ENCODE measurements at places on chromosomes 2 and 18.

DNA sequence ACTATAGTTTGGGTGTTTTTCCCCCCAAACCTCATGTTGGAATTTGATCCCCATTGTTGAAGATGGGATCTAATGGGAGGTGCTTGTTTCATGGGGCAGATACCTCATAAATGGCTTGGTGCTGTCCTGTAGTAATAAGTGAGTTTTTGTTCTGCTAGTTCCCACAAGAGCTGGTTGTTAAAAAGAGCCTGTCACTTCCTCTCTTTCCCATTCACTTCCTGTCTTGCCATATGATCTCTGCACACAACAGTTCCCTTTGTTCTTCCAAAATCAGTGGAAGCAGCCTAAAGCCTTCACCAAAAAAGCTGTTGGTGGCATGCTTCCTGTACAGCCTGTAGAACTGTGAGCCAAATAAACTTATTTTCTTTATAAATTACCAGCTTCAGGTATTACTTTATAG lies 768.2 kb upstream of the VRK2 start:
- DNase-seq, result no peak

GRCh38 chr2:218229239-218229638 lies 12.2 kb downstream of the ARPC2 start:
- peak; percentile 86 for DNase-seq

DNA sequence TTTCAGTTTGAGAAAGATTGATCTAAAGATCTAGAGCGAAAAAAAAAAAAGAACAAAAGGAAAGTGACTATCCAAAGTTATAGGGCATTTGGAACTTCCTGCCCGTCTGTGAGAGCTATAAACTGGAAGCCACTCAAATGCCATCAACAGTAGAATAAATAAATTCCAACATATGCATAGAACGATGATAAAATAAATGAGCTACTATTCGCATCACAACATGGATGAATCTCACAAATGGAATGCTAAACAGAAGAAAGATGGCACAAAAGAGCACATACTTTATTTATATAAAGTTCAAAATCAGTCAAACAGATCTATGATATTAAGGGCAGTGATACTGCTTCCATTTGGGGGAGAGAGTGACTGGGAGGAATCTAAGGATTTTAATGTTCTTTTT lies 128.8 kb downstream of the TTC32 start:
- no peak for DNase-seq

GRCh38 chr18:26649193-26649543 lies 100.8 kb upstream of the KCTD1 start:
- no peak for DNase-seq

GRCh38 chr2:72973566-72974435 lies 56.5 kb downstream of the EMX1 start:
- peak; percentile 50 for DNase-seq

DNA sequence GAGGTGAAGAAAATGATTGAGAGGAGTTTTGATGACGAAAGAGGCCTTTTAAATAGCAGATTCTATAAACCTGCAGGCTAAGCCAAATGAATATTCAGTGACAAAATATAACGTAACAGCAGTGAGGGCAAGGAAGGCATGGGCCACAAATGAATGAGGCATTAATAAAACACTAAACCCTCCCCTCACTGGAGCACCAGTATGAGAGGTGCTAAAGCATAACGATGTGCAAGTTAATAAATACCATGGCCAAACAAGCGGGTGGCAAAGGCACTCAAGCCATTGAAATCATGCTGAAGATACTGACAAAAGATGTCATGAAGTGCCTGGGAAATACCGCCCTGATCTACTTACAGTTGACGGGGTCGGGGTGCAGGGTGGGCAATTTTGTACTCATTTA lies 30.2 kb upstream of the LONRF2 start:
- DNase-seq, result no peak

Measured in activated CD4-positive, alpha-beta T cell treated with anti-CD3 and anti-CD28 coated beads, Interleukin-2, Interleukin-4, amounts not matched to agents 100 ng/mL and 50 ng/mL, durations not matched to agents 16 hours and 8 hours (primary cell).